Activated naive CD4-positive, alpha-beta T cell (primary cell): ENCODE measurements at places on chromosomes 7 and 10.

DNA sequence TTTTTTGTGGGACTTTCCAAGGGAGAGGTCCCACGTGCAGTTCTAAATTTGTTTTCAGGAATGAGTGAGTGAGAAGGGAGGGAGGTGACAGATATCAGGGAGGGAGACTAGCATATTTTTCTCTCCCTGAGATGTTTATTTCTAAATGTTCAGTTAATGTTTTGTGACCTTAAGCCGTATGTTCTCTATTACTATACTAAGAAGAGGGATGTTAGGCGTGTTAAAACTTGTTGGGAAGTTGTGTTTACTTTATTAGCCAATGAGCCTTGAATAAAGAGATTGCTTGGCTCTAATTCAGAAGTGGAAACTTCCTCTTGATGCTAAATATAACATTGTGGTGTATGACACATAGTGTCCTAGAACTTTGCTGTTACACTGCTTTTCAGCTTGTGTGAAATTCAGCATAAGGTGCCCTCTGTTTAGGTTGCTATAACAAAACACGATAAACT lies 37.3 kb downstream of the DNAH11 start:
- DNase-seq: no peak

DNA sequence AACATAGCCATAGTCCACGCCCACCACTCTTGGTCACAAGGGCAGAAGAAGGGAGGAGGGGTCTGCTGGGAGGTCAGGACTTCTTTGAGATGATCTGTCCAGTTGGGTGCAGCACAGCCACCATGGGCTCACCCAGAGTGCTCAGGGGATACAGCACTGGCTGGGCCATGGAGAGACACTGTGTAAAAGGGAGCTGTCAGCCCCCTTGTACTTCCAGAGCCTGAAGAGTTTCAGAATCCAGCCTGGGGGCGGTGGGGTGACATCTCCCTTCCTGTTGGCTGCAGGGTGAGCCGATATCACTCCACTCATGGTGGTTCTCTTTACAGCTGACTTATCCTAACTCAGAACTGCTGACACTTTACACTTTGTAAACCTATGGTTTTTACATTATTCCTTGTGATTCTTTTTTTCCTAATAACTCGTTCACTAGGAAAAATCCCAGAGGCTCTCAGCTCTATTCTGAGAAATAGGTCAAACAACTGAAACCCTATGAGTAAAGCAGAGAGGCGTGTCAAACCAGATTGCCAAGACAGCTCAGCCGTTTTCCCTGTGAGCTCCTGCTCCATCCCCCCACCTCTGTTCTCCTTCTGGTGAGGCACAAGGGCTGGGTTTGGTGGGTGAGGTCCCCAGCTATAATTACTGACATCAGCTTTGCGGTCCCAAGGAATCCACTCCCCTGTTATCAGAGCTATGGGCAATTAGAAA lies 3.2 kb upstream of the MRPS24 start:
- no peak for DNase-seq

GRCh38 chr7:39002755-39003154 lies 25.0 kb downstream of the POU6F2 start:
- DNase-seq: no peak

GRCh38 chr10:67114945-67115344 lies 189.1 kb downstream of the LRRTM3 start:
- DNase-seq: no peak

DNA sequence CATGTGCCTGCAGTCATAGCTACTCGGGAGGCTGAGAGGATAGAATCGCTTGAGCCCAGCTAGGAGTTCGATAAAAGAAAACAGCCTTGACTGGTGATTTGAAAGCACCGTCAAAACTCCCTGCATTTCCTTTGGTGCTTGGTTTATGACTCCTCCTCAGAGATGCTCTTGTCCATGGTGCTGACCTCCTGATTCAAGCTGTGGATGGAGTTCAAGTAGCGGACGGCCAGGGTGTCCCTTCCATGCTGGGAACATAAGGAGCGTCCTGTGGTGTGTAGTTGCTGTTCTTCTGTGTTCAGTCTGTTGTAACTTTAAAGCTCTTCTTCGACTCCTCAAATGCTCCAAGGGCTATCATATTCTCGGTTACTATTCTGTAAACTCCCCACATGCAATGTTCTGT lies 382.5 kb upstream of the KIAA1217 start:
- DNase-seq: no peak

- DNase-seq: no peak
These were observed 181.6 kb downstream of the MLLT10 start for GRCh38 chr10:21715531-21716195.

DNA sequence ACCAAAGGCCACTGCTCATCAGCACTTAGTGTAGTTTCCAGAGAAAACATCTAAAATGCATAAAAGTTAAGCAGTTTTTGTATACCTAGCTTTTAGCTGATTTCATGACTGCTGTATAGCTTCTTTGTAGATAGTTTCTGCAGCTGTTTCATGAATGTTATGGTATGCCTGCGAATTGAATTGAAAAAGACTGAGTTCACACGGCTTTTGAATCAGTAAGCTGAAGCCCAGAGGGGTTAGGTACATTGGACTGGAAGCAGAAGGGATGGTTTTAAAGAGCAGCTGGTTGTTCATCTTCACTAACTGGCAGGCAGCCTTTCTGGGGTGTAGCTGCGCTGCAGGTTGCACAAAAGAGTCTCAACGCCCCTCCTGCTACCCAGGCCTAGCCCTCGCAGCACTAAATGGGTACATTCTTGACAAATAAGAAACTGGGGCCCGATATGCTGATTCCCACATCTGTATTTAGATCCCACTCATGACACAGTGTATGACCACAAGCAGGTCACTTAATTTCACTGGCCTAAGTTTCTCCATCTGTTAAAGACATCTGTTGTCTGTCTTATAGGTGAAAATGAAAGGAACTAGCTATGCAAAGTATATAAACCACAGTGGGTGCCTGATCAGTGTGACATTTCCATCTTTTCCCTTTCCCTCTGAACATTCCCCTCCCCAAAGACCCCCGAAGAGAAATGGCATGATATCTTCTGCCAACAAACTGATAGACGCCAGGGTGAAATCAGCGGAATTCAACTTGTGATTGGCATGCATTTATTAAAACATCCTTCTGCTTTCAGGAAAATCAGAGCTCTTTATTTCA lies 85.9 kb upstream of the AGBL3 start:
- no peak for DNase-seq

DNA sequence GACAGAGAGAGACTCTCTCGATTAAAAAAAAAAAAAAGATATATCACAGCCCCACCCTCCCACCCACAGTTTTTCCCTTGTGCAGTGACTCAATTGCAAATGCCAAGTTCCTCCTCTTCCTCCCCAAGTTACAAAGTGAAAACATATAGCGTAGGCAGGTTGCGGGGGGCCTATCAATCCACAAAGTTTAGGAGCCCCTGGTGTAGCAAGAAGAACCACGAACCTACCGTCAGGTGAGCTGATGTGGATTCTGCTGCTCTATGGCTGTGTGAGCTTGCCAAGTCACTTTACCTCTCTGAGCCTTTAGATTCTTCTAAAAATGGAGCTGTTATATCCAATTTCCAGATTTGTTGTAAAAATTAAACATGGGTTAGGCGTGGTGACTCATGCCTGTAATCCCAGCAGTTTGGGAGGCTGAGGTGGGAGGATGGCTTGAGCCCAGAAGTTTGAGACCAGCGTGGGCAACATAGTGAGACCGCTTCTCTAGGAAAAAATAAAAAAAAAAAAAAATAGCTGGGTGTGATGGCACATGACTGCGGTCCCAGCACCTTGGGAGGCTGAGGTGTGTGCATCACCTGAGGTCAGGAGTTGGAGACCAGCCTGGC lies 8.2 kb upstream of the RHBDD2 start:
- no peak for DNase-seq

- DNase-seq: no peak
These were observed 47.3 kb upstream of the CNPY1 start for GRCh38 chr7:155593461-155594162.

GRCh38 chr7:108090791-108091460 lies 39.2 kb downstream of the LAMB4 start:
- no peak for DNase-seq

DNA sequence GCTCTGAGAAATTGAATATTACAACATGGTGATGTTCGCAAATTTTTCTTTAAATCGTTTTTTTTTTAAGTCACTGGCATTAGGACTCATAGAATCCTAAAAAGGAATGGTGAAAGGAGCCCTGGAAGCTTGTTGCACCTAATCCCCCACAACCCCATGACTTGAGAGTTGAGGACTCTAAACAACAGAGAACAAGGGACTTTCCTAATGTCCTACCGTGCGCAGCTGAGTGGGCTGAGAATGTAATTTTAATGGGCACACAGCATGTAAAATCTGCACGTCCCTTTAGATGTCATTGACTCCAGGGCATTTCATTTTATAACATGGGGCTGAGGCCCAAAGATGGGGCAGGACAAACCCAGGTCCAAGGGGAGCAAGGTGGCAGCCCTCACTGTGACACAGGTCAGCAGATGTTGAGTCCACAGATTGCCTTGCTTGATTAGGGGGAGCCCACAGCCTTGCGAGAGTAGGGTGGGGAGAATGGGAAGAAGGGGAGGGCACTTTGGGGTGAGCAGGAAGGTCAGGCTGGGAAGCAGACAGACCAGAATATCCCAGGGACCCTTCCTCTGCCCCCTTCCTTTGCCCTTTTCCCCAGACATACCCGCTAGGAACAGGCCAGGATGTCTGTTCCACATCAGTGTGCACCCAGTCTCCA lies 208.4 kb upstream of the ZMIZ1 start:
- DNase-seq: no peak

DNA sequence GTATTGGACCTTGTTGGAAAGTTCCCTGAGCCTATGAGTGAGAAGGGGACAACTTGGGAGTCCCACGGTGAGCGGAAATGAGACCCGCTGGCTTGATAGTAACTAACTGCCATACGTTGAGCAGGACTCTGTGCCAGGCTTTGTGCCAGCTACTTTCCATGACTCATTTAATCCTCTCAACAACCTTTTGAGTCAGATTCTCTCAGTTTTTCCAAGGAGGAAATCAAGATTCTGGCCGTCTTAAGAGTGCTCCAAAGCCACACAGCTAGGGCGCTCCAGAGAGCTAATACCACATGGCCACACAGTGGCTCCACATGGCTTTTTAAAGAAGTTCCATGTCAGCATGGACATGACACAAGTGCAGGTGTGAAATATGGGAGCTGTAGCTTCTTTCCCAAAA lies 55.7 kb downstream of the NOD1 start:
- no peak for DNase-seq

DNA sequence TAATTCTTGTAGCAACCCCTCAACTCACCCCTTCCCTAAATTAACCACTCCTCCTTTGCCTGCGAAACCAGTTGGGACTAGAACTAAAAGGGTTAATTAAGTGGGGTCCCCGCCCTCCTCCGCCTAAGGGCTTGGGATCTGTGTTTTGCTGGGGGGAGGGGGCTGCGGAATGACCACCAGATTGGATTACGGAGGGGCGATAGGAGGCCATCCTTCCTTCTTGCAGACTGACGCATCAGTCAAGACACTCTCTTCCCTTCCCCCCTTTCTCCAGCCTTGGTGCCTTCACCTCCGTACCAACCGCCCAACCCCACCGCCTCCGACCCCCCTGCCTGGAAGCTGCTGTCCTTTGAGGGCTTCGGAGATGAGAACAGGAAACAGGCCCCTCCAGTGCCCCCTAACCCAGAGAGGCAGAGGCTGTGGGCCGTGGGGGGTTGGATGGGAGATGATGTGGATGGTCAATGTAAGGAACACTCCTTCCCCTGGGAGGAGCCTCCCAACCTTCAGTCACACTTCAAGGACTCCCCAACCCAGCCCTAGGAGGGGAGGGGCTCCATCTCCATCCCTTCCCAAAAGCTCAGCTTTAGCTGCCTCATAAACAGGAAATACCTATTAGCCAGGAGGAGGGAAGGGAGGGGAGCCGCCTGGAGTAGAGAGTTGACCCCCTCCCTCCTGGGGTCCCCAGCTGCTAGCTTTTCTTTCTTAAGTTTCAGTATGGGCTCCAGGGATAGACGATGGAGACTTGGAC lies 997 bp upstream of the LDB1 start:
- no peak for DNase-seq

GRCh38 chr7:676246-676971 lies 50.1 kb upstream of the DNAAF5 start:
- DNase-seq: no peak

- no peak for DNase-seq
These were observed 161.0 kb downstream of the TEX36 start for GRCh38 chr10:125521721-125522680.

DNA sequence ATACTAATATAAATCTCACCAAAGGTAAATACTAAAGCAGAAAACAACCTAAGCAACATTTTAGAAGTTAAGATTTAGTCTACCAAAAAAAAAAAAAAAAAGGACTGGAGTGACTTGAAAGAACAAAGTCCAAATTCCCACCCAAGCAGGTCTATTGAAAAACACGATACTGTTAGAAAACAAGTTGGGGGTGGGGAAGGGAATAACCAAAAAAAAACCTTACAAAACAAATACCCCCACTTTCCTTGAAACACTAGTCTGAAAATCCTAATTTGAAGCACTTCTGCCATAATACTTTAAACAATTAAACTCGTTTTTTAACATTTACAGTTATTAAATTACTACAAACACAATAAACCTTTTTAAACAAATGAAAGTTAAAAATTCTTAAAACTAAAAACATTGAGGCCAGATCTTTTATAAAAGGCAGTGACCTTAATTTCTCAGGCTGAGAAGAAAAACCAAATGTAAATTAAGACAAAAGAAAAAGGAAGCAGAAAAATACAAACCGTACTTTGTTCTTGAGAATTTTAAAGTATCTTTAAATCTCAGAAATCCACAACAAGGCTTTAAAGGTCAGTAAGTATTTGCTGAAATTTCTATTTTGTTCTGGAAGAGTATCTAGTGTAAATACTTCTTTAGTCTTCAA lies 135.1 kb downstream of the NRBF2 start:
- DNase-seq: no peak

- peak; percentile 3 for DNase-seq
These were observed 920 bp downstream of the PRLHR start for GRCh38 chr10:118594392-118595063.

GRCh38 chr10:48572414-48572813 lies 32.5 kb downstream of the ARHGAP22 start:
- no peak for DNase-seq

- no peak for DNase-seq
These were observed 1.4 kb downstream of the ETV1 start for GRCh38 chr7:13988065-13988464.
